ENCODE measurements at places on chromosomes 5 and 9.

DNA sequence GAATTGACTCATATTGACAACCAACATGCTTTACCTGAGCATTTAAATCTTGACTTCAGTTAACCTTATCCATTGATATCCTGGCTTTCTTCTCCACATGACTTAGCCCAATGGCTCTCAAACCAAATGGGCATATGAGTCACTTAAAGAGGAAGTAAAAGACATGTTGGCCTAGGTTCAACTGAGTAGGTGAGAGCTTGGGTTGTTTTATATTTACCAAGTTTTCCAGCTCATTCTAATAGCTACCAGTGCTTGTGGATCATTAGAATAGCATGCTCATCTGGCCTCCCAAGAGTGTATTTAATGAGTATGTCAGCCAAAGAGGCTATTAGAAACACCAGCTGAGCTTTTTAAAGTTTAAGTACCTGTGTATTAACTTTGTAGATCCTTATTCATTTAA, 1049.0 kb downstream of the PTPRD start:
- no peak for DNase-seq

- DNase-seq, result no peak
Observed at GRCh38 chr5:26259081-26259480, 779.3 kb downstream of the CDH9 start.

DNA sequence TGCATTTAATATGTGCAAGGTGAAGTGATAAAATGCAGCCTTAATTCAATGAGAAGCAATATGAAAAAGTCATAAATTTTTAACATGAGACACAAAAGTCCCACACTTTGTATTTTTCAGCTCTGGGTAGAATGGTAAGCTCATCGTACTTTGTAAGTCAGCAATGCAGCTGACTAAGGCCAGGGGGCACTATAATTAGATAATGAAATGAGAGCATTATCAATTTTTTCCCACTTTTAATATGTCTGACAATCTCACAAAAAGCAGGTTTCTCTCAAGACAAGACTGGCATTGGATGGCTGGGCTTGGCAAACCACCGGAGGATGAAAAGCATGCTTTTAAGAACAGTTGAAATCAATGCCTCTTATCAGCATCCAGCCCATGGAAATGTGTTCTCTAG, 162.8 kb downstream of the FAM174A start:
- DNase-seq, result no peak

DNA sequence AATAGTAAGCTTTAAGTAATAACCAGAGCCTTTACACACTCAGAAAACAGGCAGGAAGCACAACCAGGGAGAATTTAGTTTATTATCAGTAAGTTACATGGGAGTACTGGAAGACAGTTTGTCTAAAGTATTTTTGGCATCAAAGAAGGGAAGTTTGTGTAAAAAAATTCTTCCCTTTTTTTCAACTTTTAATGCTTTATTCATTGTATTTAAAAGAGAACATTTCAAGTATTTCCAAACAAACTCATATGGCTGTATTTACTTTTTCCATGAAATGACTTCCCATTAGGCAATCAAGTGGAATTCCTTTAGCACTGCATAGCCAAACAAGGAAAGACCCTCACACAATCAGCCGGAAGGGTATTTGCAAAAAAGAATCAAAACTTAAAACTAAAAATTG, 26.7 kb downstream of the RNF145 start:
- no peak for DNase-seq

DNA sequence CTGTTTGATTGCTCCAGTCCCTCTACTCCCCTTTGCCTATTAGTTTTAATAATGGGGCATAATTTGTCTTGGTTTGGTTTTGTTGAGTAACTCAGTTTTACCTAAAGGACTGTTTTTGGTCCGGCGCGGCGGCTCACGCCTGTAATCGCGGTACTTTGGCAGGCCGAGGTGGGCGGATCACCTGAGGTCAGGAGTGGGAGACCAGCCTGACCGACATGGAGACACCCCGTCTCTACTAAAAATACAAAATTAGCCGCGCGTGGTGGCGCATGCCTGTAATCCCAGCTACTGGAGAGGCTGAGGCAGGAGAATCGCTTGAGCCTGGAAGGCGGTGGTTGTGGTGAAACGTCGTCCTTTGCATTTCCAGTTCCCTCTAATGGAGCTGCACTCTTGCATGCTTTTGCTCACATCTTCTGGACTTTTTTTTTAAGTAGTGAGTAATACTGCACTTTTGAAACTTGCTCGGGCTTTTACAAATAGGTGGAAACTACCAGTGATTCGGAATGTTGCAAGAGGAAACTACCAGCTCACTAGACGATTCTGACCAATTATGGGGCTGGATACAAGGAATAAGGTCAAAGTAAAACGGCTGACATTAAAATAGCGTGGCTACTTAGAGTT, 721 bp upstream of the MAML1 start:
- DNase-seq, result no peak

GRCh38 chr5:94614156-94614805, 4.1 kb downstream of the KIAA0825 start:
- DNase-seq, result no peak

- DNase-seq, result no peak
Observed at GRCh38 chr5:852018-852417, 1.2 kb upstream of the ZDHHC11 start.

GRCh38 chr5:104299998-104300706, 737.6 kb upstream of the NUDT12 start:
- no peak for DNase-seq

DNA sequence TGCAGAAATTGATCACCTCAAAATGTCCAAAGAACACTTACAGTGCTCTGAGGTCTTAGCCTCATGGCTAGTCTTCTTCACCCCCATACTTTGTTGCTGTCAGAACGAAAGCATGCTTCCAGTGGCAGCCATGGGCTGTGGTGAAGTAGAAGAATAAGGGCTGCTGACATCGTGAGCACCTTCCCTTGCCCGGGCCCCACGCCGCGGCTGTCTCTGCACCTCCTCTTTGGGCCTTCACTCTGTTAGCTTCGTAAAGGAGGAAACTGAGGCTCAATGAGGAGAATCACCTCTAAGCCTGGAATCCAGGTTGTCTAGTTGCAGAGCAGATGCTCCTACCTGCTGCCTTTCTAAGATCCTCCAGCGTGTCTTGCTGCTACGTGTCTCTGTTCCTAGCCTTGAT, 139.5 kb upstream of the SLC28A3 start:
- no peak for DNase-seq

- no peak for DNase-seq
Observed at GRCh38 chr9:12464400-12464799, 228.8 kb upstream of the TYRP1 start.

DNA sequence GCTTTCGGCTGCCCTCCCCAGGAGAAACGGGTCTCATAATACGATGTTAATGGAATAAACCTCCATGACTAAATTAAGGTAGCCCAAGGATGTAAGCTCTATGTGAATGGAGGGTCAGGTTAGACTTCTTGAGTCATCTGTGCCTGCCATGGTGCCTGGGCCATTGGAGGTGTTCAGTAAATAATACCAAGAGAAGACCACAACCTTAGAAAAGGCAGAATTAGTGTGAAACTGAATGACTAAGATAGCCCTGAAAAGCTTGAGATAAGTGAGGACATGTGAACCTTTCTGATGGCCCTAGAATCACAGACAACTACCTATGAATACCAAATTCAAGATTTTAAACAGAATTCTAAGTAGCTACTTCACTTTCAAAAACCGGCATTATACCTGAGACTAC, 160.6 kb downstream of the KIAA0825 start:
- no peak for DNase-seq

- no peak for DNase-seq
Observed at GRCh38 chr5:368183-369084, 46.9 kb downstream of the AHRR start.

DNA sequence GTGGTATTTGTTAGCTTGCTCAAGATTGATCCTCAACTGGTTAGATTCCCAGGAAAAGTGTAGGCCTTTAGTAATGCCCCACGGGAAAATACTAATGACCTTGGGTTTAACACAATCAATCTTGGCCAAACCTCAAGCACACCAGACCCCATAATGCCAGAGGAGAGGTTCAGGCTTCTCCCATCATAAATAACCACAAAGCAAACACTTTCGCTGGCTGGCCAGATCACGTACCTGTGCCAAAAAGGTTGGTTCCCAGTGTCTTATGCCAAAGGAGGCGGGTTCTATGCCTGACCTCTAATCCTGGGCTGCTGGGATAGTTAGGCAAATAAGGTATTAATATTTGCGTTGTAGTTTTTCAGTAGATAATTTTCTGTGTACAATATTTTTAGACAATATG, 379.2 kb upstream of the CDH18 start:
- DNase-seq, result no peak

- no peak for DNase-seq
Observed at GRCh38 chr5:75617736-75618352, 6.6 kb downstream of the ANKDD1B start.

DNA sequence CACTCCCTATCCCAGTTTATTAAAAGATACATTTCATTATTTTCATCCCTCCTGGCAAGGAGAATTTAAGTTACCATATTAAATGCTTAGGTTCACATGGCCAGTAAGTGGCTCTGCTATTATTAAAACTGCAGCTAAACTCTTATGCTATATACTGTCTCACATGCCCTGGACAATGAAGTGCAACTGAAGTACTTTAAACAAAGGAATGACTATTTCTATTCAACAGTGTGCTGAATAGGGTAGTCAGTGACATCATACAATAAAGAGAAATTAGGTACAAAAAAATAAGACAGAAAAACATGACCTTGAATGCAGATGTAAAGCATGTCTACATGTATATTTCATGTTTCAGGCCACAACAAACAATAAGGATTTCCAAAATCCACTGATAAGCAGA, 282.6 kb upstream of the SMC2 start:
- DNase-seq, result no peak

GRCh38 chr9:12680757-12681156, 12.4 kb upstream of the TYRP1 start:
- DNase-seq, result no peak

DNA sequence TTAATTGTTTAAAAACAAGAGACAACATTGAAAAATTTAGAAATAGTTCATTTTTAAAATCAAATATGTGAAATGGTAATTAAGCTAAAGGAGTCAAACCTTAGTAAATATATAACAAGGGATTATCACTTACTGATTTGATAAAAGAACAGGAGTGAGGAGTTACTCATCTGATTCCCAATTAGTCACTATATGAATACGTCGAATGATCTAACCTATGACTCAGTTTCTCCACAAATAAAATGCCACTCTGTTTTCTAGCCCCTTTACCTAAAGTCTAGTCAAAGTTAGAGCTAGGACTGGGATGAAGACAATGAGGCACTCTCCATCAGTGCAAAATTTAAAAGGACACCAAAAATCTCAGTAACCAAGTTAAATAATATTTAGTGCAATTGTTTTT, 70.4 kb upstream of the RASEF start:
- DNase-seq, result no peak

- DNase-seq, result no peak
Observed at GRCh38 chr5:149544028-149544420, 7.2 kb downstream of the CSNK1A1 start.

DNA sequence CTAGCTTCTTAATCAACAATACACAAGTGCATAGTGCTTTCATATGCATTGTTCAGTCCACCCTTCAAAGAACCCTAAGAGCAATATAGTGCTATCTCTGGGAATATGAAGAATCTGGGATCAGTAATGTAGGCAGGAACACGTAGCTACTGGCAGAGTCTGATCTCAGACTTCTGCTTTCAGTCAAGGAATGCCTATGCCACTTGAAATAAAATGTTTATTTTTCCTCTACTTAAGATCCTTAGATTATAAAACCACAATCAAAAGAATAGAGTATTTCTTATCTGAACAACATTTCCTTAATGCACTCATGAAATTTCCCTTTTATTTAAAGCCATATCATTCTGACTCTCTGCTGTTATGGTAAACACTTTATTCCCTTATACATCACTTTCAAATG, 1407.8 kb upstream of the C9orf72 start:
- no peak for DNase-seq

DNA sequence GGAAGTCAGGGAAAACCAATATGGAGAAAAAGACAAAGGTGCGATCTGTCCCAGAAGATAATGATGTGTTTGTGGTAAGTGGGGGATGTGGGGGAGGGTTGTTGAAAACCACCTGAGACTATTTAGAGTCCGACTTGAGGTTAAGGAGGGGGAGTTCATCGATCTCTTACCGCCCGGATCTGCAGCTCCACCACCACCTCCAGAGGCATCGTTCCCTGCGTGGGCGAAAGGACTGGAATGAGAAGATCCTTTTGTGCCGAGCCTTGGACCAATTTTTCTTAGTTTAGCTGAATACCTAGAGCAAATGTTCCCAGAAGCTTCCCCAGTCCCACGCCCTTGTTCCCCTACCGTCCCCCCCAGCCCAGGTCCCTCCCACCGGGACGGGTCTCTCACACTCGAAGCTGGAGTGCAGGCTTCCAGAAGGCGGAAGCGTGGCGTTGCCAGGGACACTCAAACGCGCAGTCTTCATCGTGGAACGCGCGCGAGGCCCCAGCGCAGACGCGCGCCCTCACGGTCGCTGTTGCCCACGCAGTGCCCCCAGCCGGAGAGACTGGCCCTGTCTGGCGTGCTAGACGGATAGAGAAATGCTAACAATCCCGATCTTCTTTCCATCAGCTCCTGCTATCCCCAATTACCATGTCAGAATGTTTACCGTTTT, at the start of gene SPATA6L:
Gene SPATA6L, minus strand, starts transcription at position 439 of the 658 bp plus-strand sequence. Its CDS starts 230 bp downstream, at position 209.
- no peak for DNase-seq

- DNase-seq, result no peak
Observed at GRCh38 chr9:7172154-7173115, 414.7 kb downstream of the KDM4C start.

DNA sequence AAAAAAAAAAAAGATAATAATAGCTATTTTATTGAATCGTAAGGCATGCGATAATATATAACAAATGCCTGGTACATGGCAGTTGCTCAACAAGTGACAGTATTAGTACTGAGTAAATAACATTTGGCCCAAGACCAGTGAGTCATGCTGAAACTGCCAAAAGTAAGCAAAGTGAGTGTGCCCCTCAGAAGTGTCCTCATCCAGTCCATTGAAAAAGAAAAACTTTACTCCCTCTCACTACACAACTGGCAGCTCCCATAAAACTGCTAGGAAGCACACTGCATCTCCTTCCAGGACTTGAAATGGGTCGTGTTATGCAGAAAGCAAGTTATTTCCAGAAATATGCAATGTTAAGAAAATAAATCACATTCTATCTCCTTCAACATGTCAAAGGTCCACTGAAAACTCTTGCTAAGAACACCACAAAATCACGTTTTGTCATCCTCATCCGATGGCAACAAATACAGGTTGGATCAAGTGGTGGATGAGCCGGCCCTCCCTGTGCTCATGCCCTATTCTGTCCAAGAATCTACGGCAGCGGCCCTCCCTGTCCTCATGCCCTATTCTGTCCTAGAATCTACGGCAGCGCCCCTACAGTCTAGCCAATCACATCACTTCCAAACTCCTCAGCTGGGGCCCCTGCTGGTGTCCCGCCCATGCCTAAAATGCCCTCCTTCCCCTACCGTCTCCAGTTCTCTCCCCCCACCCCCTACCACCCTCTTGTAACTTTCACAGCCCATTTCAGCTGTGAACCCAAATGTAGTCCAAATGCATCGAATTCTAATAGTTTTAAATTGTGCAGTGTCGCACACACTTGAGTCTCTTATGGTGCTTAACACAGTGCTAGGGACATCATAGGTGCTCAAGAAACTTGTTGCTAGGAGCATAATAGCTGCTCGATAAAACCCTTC, 12.5 kb downstream of the PTCH1 start:
- no peak for DNase-seq
